Heart left ventricle (tissue), 16 donors: ENCODE measurements at places on chromosomes 4 and X. TPM values are rescaled to one million over a fixed set of nuclear protein-coding genes. Genes with fewer than 3 reads are reported as not detected.

The TFDP3 gene
- polyA plus RNA-seq: not detected

The MSANTD1 gene
- polyA plus RNA-seq: 0.34 TPM

The CHIC1 gene
- polyA plus RNA-seq: 6.2 TPM

The XK gene
- polyA plus RNA-seq: 4.3 TPM

The PABPC1L2B gene
- polyA plus RNA-seq: not detected

The ZDHHC15 gene
- polyA plus RNA-seq: 1.3 TPM

The FAM241A gene
- 5.8 TPM for polyA plus RNA-seq

The NRK gene
- 0.43 TPM for polyA plus RNA-seq

The PAGE3 gene
- polyA plus RNA-seq: not detected

The FHDC1 gene
- 0.27 TPM for polyA plus RNA-seq

The ARR3 gene
- not detected for polyA plus RNA-seq

The XAGE1A gene
- not detected for polyA plus RNA-seq

The TLR8 gene
- 0.35 TPM for polyA plus RNA-seq

The MAB21L2 gene
- 0.06 TPM for polyA plus RNA-seq

The EREG gene
- 1.2 TPM for polyA plus RNA-seq

The RTL5 gene
- 1.6 TPM for polyA plus RNA-seq

The ARX gene
- not detected for polyA plus RNA-seq

The LIMCH1 gene
- 50.9 TPM for polyA plus RNA-seq

The TCEAL1 gene
- 23.1 TPM for polyA plus RNA-seq

The F11 gene
- polyA plus RNA-seq: not detected

The LPAR4 gene
- polyA plus RNA-seq: 0.21 TPM

The MAGEB17 gene
- polyA plus RNA-seq: 0.14 TPM
